ENCODE measurements at places on chromosomes 12 and 14. TPM values are rescaled to one million over a fixed set of nuclear protein-coding genes. Genes with fewer than 3 reads are reported as not detected.

Gene ANKS1B
- total RNA-seq: 0.88 TPM

DNA sequence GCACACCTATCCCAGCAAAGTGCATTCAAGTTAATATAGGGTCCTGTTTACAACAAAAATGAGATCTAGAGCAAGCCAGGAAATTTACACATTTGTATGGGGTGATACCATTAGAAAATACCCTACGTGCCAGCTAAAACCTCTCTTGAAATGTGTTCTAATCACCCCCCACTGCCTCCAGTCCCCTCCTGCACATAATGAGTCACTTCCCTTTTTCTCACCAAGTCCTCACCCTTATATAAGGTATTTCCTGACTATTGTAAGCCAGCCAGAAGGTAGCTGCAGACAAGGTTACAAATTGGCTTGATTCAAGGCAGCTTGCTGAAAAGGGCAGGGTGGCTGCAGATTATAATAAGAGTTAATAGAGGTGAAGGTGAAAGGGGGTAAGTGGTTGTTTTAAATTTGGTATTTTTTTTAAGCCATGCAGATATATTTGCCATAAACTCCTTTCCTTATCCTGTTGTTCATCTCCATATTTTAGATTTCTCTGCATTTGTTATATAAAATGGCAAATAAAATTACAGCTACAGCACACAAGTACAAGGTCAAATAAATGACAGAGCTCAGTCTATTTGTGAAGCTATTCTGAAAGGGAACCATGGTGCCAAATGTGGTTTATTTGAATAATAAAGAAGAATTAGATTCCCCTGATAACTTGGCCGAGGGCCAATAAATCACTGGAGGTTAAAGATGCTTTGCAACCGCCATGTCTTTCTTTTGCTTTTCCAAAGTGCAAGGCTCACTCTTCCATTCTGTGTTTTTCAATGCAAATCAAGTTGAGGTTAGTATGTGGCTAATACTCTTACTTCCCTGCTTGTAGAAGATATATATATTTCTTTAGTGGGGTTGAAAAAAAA lies 385.9 kb downstream of the EGLN3 start:
- DNase-seq: no peak
- H3K36me3 ChIP-seq: no peaks in the 10 kb centered on the region
- H3K4me1 ChIP-seq: no peaks in the 10 kb centered on the region
- H3K4me3 ChIP-seq: no peak overlapping the region
- no peaks in the 10 kb centered on the region for H3K27me3 ChIP-seq

GRCh38 chr12:108373111-108373510 lies 34.0 kb upstream of the CMKLR1 start:
- no peak overlapping the region for H3K27ac ChIP-seq
- H3K4me3 ChIP-seq: no peak overlapping the region
- DNase-seq: no peak
- H3K36me3 ChIP-seq: no peaks in the 10 kb centered on the region
- no peaks in the 10 kb centered on the region for H3K27me3 ChIP-seq

Gene APEX1
- 87.6 TPM for total RNA-seq

Gene ATP6V1D
- total RNA-seq: 93.3 TPM

DNA sequence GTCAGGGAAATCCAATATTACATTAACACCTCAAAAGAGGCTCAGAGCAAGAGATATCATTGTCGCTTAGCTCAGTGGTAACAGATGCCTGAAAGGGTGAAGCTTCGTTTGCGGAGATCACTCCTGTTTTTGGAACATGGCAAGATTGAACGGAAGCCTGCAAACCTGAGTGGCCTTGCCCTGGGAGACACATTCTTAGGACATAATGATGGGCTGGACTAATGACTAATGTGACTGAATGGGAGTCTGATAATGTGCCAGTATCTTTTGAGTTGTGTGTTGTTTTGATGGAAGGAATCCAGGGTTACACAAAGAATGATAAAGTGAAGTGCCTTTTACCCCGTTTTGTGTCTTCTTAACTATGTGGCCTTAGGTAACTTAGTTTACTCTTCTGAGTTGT lies 109.3 kb upstream of the IFNG-AS1 start:
- DNase-seq: no peak
- no peaks in the 10 kb centered on the region for H3K36me3 ChIP-seq
- H3K4me3 ChIP-seq: no peak overlapping the region
- no peaks in the 10 kb centered on the region for H3K4me1 ChIP-seq
- H3K27me3 ChIP-seq: no peaks in the 10 kb centered on the region

DNA sequence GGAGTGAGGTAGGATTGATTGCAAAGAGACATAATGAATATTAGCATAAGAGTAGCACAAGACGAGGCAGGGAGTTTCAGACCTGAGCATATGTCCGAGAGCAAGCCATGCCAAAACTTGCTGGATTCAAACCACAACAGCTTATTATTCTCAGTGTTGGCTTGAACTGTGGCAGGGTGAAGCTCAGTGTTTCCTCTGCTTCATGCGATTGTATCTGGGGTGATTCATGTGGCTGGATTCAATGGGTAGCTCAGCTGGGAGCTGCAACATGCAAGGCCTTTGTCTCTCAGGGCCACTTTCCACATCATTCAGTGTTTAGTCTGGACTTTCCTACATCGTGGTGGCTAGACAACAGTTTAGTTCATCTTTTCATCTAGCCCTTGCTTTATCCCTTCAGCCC lies 22.1 kb upstream of the E2F7 start:
- H3K27ac ChIP-seq: no peak overlapping the region
- H3K4me3 ChIP-seq: no peak overlapping the region
- DNase-seq: no peak
- H3K27me3 ChIP-seq: no peaks in the 10 kb centered on the region
- no peaks in the 10 kb centered on the region for H3K4me1 ChIP-seq
- H3K36me3 ChIP-seq: no peaks in the 10 kb centered on the region

All from Peyer's patch (tissue), 4 donors.